ENCODE measurements at places on chromosomes 7 and 10.

DNA sequence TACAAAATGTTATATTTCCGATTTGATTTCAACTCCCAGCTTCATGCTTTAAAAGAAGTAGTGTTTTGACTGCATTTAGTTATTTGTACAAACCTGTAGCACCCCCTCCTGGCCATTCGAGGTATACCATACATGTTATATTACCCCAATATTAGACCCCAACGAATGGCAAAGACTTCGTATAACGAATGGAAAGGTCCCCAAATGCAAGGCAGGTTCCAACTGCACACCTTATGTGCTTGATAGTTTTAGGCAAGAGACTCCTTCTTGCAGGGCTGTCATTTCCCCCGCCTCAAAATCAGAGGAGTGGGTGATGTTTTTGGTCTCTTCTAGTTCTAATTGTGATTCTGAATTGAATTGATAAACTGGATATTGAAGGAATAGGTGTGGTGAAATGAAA lies 101.1 kb upstream of the TARP start:
- peak; percentile 20 for DNase-seq

DNA sequence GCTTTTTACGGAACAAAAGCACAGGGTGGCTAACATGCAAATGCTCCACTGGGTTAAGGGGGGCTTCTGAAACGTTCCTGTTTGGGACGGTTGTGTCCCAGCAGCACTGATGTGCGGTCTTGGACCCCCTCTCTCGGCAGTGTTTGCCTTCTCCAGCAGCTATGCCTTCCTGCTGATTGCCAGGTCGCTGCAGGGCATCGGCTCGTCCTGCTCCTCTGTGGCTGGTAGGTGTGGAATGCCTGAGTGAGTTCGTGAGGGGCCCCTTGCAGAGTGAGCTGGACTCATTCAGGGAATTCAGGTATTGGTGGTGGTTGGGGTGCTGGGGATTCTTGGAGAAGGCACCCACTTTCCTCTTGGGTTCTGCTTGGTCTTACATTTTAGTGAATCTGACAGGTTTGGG lies 13.0 kb downstream of the SLC18A2 start:
- DNase-seq, result no peak

DNA sequence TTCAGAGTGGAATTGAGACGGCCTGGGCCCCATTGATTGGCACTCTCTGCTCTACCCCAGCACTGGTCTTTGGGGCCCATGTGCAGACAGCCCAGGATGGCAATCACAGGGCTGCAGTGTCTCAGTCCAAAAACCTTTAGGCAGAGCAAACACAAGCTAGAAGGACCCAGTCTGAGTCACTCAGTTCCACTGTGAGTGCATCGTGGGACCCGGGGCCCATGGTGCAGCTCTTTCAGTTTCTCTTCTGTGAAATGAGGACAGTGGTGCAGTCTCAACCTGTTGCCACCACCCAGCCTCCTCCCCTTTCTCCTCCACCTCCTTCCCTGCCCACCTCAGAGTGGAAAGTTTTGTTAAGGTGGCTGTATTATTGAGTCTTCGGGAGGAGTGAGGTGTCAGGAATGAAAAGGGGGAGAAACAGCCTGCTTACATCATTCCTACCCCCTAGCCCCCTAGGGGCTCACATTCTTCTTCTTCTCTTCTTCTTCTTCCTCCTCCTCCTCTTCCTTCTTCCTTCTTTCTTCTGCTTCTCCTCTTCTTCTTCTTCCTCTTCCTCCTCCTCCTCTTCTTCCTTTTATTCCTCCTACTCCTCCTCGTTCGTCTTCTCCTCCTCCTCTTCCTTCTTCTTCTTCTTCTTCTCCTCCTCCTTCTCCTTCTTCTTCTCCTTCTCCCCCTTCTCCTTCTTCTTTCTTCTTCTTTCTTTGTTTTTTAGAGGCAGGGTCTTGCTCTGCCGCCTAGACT lies 19.5 kb upstream of the CARD11 start:
- DNase-seq, result no peak

DNA sequence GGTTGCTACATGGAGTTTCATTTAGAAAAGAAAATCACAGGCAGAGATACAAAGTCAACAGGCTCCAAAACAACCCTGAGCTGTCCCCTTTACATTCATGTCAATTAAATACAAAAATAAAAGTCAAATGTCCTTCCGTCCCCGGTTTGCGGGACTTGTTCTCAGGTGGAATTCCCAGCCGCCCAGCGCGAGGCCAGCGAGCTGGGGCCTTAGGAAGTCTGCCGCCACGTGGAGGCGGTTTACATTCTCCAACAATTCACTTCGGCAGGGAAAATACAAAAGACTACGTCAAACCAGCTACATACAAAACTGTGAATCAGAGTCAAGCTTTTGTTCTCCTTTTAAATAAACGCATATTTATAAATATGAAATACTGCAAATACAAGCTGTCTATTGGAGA lies 25.3 kb upstream of the DDC start:
- no peak for DNase-seq
